Islet precursor cell (in vitro differentiated cells): ENCODE measurements at places on chromosomes 2 and 18.

- peak; percentile 55 for DNase-seq
These were observed 57.8 kb upstream of the CHN1 start for GRCh38 chr2:175062787-175063585.

GRCh38 chr2:23651187-23652080 is 266.5 kb downstream of the KLHL29 start:
- DNase-seq: peak; percentile 64

GRCh38 chr2:41337956-41338355 is 709.9 kb upstream of the PKDCC start:
- no peak for DNase-seq

DNA sequence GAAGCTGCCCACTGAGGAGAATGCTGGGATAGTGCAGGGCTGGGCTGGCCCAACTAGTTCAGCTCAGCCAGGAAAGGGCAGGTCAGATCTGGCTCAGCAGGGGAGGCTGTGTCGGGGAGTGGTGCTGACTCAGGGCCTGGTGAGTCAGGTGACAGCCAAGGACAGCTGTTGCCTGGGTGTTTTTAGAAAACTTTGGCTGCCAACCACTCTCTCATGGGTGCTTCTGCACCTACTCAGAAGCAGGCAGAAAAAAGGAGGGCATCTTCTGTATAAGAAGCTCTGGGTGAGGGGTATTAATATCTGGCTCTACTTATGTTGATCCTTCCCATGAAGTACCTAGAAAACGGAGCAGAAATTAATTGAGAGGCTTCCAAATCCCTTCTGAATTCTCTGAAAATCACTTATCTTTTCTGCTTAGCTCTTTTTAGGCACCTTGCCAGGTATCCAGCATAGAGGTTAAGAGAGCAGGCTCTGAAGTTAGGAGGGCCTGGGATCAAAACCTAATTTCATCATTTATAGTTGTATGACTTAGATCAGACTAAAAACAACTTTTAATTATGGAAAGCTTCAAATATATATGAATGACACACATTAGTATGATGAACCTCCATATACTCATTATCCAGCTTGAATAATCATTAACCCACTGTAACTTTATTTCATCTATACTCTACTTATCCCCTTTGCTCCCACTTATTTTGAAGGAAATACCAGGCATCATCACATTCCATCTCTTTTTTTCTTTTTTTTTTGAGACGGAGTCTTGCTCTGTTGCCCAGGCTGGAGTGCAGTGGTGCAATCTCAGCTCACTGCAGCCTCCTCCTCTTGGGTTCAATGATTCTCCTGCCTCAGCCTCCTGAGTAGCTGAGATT is 15.5 kb upstream of the RAB10 start:
- peak; percentile 95 for DNase-seq

GRCh38 chr2:88754585-88755320 is 63.3 kb downstream of the RPIA start:
- no peak for DNase-seq

- peak; percentile 35 for DNase-seq
These were observed 24.3 kb downstream of the INPP5D start for GRCh38 chr2:233084488-233084887.

- no peak for DNase-seq
These were observed 257.3 kb upstream of the APCDD1 start for GRCh38 chr18:10197097-10197496.

DNA sequence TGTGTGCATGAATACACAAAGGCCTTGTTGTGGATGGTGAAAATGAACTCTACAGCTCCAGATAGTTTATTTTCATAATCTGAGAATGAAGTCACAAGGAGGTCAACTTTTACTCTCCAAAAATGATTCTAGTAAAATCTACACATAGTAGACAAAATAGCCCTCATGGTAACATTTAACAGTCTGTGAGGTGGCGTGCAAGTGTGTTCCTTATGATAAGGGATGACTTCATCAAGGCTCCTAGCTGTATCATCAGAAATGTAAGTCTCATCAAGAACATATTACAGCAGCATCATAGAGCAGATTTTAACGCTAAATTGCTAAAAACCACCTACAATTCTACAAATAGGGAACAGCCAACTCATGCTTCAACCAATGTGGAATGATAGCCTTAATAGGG is 72.3 kb upstream of the RIOK3 start:
- DNase-seq: no peak

GRCh38 chr18:40852406-40852805 is 1102.6 kb upstream of the PIK3C3 start:
- DNase-seq: no peak

GRCh38 chr18:26448714-26449159 is 99.6 kb downstream of the KCTD1 start:
- no peak for DNase-seq

DNA sequence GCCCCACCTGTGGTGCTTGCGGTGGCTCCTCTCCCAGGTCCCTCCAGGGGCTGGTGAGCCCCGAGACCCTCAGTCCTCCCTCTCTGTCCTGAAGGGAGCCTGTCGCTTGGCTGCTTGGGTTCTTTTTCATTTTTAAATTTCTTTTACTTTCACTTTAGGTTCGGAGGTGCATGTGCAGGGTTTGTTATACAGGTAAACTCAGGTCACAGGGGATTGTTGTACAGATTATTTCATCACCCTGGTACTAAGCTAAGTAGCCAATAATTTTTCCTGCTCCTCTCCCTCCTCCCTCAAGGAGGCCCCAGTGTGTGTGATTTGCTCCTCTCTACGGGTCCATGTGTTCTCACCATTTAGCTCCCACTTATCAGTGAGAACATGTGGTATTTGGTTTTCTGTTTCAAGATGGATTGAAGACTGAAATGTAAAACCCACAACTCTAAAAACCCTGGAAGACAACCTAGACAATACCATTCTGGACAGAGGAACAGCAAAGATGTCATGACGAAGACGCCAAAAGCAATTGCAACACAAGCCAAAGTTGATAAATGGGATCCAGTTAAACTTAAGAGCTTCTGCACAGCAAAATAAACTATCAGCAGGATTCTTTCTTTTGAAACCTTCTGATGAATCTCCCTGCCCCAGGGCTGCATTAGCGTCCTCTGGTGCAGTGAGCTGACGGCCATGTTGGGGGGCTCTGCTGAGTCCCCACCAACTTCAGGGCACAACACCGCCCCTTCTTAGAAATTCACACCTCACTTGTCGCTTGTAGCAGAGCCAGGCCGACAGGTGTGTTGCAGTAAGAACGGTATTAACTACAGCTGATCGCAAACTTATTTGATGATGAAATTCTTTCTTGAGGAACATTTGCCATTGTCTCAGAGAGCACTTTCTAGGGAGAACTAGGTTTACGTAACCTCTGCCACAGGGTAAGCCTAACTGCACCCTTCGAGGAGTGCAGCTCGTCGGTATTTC is 135.3 kb downstream of the ZNF236 start:
- DNase-seq: no peak

DNA sequence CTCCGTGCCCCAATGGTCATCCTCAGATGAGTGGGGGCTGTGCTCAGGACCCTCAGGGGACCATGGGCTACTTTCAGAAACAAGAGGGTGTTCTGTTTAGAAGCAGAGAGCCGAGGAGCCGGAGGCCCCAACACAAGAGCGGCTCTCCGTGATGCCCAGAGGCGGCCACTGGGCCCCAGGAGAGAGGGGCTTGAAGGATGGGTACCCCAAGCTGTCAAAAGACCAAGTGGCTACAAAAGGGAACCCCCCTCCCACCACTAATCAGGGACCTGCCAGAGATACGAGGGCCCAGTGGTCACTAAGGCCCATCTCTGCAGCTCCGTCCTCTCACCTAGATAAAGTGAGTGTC is 93.6 kb downstream of the HDAC4 start:
- no peak for DNase-seq

GRCh38 chr2:179410552-179411356 is 146.1 kb upstream of the SESTD1 start:
- peak; percentile 62 for DNase-seq

DNA sequence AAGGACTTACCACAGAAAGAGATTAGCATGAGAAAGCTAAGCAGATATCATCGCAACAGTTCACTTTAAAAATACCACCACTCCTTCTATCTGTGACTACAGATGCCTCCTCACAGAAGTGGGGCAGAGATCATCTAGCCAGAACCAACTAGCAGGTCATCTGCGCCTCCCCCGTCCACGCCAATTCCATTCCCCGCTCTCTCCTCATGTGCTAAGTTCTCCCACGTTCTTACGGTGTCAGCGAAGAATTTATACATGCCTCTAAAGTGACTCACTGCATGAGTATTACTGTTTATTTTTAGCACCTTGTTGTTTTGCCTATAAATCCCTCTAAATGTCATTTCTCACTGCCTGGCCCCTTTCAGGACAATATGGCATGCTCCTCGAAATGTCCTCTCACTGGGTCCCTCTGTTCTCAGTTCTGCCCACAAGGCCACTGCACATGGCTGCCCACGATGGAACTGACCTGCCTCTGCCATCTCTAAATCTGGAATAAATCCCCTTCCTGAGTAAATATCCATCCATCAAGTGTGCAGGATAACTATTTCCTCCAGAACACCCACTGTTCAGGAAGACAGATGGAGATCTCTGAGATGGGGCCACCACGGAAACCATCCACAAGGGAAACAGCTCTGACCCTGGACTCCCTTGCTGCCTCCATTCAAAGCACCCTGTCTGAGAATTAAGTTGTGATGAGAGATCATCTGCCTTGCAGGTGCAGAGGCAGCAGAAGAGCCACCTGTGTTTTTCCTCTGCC is 137.7 kb downstream of the IRS1 start:
- peak; percentile 70 for DNase-seq

- no peak for DNase-seq
These were observed 78.5 kb downstream of the KLF7 start for GRCh38 chr2:207087046-207087902.

- DNase-seq: no peak
These were observed 19.5 kb upstream of the KCNE4 start for GRCh38 chr2:223032187-223033142.

- DNase-seq: peak; percentile 37
These were observed 85.7 kb downstream of the SLC4A3 start for GRCh38 chr2:219713110-219713509.

- no peak for DNase-seq
These were observed 2.9 kb downstream of the NEDD4L start for GRCh38 chr18:58046794-58047555.

GRCh38 chr2:207571370-207571769 is 41.6 kb downstream of the CREB1 start:
- no peak for DNase-seq

- DNase-seq: no peak
These were observed 36.9 kb upstream of the DSEL start for GRCh38 chr18:67553437-67553836.

- no peak for DNase-seq
These were observed 27.1 kb upstream of the ICOS start for GRCh38 chr2:203909261-203909967.

DNA sequence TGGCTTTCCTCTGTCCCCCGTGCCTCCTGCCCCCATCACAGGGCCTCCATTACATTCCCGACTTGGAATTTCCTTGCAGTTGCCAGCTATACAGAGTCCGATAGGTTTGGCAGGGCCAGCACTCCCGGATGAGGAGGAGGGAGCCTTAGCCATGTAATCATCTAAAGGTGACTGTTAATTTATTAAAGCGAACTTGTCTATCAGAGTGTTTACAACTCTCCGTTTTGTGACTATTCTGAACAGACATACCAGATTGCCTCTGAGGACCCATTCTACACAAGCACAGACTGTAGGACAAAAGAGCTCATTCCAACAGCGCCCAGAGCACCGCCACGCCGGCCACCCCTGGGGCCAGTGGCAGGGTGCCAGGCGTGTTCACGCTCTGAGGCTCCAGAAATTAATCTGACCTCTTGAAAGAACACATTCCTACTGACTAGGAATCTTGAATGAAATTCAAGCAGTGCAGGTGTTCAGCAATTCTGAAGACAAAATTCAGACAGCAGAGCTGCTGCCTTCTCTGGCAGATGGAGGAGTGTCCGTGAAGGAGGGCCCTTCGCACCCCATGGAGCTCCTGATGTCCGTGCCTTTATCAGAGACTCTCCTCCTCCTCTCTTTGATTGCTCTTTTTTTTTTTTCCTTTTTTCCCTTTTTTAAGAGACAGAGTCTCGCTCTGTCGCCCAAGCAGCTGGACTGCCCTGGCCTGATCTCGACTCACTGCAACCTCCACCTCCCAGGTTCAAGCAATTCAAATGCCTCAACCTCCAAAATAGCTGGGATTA is 58.1 kb upstream of the RALBP1 start:
- DNase-seq: no peak

- DNase-seq: peak; percentile 20
These were observed 2.8 kb downstream of the NTSR2 start for GRCh38 chr2:11667194-11667593.

GRCh38 chr2:233828546-233829192 is 25.7 kb downstream of the HJURP start:
- peak; percentile 49 for DNase-seq

DNA sequence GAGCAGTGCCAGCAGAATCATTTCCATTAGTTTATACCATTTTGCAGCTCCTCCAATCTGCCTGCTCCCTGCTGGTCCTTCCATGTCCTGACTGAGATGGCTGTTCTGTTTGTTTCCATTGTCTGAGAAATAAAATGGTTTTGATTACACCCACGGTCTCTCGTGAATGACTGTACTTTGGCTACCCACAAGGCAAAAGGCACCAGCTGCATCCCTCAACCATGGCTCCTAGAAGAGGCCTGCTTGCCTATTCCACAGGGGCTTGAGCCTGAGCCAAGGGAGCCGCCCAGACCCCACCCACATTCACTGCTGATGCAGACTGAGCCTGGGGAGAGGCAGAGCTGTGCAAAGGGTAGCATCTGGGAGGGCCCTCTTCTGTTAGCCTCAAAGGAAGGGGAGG is 31.2 kb downstream of the MARCHF4 start:
- no peak for DNase-seq

DNA sequence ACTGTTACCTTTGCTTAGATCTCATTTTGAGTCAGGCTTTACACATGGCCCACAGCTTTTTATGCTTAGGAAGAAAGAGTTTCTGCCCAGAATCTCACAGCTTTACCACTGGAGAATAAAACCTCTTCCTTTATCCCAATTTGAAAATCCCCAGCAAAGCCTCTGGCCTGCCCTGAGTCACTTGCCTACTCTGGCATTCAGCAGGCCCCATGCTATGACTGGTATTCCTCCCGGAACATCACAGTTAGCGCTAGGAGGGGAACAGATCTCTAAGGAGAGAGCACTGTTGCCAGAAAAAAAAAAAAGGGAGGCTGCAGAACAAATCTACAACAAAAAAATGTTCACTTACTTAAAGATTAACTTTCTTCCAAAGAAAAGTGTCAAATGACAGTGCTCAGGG is 152.9 kb upstream of the DNMT3A start:
- DNase-seq: peak; percentile 68

DNA sequence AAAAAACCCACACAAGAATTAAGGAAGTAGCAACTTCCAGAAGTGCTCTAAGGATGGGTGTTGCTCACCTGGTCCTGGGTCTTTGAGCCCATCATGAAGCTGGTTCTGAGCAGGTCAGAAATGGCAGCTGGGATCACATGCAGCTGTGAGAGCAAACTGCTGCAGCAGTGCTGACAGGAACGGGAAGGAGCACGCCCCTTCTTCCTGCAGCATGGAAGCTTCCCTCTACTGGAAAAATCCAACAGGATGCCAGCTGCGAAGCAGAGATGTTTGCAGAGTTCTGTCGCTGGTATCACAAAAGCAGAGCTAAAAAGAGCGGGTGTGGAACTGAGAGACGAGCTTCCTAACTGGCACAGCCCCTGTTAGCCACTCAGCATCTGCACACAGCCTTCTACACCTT is 33.7 kb downstream of the EIF4E2 start:
- no peak for DNase-seq

- no peak for DNase-seq
These were observed 585.0 kb upstream of the LRATD1 start for GRCh38 chr2:14047491-14047890.

- DNase-seq: no peak
These were observed 102.2 kb downstream of the PDE1A start for GRCh38 chr2:182324665-182325064.
